Activated gamma-delta T cell (primary cell): ENCODE measurements at places on chromosomes 3 and 15.

GRCh38 chr3:188468662-188469061 is 314.7 kb downstream of the LPP start:
- DNase-seq = no peak

- peak; percentile 69 for DNase-seq
Observed at GRCh38 chr3:184561061-184561912, at the start of gene EPHB3. EPHB3 (plus strand) TSS chr3:184561785; CDS start chr3:184562236, 451 bp downstream.

GRCh38 chr15:46636206-46636605 is 1001.4 kb downstream of the SQOR start:
- no peak for DNase-seq

- DNase-seq = no peak
Observed at GRCh38 chr3:16460886-16461285, 52.6 kb downstream of the RFTN1 start.

- DNase-seq = no peak
Observed at GRCh38 chr3:172062761-172063160, 23.4 kb downstream of the FNDC3B start.

DNA sequence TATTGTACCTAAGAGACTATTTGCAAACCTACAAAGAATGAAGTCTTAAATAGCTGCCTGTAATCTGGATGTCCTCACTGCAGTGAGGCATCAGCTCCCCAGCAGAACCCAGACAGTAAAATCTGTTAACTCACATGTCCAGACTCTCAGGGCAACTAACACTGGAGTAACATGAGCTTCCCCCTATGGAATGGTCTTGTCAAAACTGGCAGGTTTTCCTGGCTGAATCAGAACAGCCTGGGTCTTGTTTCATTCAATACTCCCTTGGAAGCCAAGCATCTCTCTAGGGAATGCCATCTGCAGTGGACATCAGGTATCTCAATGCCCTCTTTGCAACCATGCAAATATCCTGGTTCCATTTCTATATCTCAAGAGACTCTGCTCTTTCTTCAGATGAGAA is 24.4 kb downstream of the PTPN9 start:
- DNase-seq = no peak
